T1000 (cell line): ENCODE measurements at places on chromosomes 12 and 14.

GRCh38 chr14:46999661-47000060, 348.1 kb upstream of the RPL10L start:
- no peak for DNase-seq

- DNase-seq, result no peak
Measured at GRCh38 chr14:53646925-53647324, 309.7 kb downstream of the BMP4 start.

GRCh38 chr14:47785058-47785457, 109.7 kb upstream of the MDGA2 start:
- DNase-seq, result no peak

GRCh38 chr12:106760184-106760531, 14.3 kb upstream of the RIC8B start:
- no peak for DNase-seq

GRCh38 chr14:101480747-101481530, 80.4 kb upstream of the DIO3 start:
- peak; percentile 57 for DNase-seq

- DNase-seq, result no peak
Measured at GRCh38 chr14:89164168-89165073, 252.6 kb downstream of the FOXN3 start.
